Ovary (tissue), 10 donors: ENCODE measurements at places on chromosomes 1 and 21.
A peak's percentile ranks its signal among the peaks of the same experiment; 100 is the strongest.

DNA sequence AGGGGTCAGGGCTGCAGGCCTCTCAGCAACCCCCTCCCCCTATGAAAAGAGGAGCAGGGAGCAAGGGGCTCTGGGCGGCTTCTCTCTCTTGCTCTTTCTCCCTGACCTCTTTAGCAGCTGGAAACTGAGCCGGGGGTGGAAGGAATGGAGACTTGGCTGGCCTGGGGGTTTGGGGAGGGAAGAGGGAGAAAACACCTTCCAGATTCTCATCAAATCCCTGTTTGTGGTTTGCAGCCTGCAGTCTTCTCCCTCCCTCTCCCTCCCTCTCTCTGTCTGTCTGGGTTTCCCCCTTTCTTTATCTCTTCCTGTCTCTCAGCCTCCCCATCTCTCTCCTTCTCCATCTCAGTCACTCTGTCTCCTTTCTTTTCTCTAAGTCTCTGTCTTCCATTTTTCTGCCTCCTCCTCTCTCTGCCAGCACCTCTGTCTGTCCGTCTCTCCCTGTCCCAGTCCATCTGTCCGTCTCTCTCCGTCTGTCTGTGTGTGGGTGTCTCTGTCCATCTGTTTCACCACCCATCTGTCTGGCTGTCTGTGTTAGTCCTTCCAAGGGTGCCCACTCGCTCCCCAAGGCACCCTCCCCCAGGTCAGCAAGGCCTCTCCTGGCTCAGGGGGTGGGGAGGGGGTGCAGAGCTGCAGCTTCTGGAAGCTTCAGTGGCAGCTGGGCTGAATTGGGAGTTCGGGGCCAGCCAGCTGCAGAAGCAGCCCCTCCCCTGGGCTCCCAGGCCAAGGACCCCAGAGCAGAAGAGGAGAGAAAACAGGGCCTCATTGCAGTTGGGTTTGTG, 6.2 kb downstream of the AHDC1 start:
- no peak for DNase-seq

- DNase-seq: no peak
Observed at GRCh38 chr1:62826901-62827300, 43.0 kb downstream of the ATG4C start.

GRCh38 chr1:7333094-7333493, 438.0 kb upstream of the VAMP3 start:
- DNase-seq: no peak

DNA sequence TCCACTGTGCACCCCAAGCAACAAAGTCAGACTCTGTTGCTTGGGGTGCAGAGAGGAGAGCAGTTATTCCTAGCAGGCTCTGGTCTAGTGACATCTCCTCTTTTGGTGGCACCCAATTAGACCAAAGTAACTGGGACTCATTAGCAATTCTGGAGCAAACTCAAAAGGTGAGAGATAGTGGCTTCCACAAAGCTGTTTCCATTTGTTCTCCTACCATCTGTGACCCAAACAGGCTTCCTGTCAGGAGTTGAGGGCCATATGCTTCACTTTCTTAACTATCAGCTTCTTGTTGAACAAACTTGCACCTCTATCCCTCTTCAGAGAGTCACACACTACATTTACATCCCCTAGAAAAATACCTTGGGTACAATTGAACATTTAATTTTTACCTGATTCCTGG, 1.5 kb upstream of the ATXN7L2 start:
- no peak for DNase-seq

- no peak for DNase-seq
Observed at GRCh38 chr1:113027449-113027848, 45.5 kb upstream of the LRIG2 start.

DNA sequence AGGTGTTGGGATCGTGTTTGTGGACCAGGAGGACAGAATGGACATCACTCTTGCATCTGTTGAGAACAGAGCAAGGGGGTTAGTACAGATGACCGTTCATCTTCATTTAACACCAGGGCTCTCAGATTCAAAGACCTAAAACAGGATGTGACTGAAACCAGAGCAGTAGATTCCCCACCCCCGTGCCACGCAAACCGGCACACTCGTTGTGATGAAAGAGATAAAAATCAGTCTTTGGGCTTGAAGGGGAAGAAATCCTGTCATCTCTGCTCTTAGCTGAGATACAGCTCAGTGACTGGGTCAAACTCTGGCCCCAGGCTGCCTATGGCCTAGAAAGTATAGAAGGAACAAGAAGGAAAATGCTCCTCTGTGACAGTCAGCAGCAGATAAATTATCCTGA, 146.2 kb upstream of the KRTAP19-8 start:
- no peak for DNase-seq

DNA sequence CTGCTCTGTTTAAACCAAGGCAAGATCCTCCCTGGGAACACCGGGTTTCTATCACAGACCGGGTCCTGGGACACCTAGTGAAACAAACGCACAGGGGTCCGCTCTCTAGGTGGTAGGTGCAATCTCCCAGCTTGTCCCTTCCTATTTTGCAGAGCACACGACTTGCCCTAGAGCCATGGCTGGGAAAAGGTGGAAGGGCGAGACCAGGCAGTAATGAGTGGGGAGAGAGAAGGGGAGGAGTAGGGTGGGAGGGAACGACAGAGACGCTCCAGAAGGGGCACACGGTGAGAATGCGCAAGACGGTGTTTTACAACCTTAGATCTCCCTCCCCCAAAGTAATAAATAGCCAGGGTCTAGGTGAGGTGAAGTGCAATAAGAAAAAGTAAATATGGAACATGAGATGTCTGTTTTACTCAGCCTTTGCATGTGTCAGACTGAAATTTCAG, 9.3 kb upstream of the ARHGAP29 start:
- DNase-seq: no peak

- no peak for DNase-seq
Observed at GRCh38 chr1:76124196-76124595, 49.6 kb downstream of the ST6GALNAC3 start.

DNA sequence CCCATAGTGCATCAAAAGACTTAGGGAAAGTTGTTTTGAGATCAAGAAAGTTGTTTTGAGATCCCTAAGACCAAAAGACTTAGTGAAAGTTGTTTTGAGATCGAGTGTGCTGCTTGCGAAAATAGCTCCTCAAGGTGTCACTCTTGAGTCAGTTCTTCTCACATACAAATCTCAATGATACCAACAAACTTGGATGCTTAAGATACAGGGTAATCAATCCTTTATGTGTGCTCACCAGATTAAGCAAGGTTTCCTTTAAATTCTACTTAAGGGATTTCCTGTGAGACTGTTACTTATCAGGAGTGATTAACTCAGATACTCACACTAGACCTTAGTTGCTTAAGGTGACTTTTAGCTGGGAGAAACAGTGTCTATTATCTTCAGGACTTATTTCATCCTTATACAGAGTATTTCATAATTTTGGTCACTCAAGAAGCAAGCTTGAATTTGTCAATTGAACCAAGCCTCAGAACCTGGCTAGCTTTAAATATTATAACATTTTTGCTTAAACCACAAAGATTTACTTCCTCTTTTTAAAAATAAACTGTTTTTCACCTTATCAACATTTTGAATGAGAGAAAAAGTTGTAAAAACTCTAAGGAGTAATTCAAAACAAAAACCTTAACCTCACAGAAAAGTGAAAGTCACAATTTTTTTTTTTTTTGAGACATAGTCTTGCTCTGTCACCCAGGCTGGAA, 8.0 kb upstream of the RLF start:
- DNase-seq: no peak

GRCh38 chr1:121538943-121539575, 354.3 kb downstream of the SRGAP2C start:
- no peak for DNase-seq

DNA sequence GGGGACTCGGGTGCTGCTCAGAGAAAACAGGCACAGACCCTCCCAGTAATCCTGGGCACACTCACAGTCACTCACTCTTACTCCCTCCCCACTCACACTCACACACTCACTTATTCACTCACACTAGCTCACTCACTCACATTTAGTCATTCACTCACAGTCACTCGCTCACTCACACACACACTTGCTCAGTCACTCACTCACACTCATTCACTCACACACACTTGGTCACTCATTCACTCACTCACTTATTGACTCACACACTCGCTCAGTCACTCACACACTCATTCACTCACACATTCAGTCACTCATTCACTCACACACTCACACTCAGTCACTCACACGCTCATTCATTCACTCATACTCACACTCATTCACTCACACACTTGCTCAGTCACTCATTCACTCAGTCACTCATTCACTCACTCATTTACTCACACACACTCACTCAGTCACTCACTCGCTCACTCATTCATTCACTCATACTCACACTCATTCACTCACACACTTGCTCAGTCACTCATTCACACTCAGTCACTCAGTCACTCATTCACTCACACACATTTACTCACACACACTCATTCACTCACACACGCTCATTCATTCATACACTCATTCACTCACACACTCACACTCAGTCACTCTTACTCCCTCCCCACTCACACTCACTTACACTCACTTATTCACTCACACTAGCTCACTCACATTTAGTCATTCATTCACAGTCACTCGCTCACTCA, 164.2 kb upstream of the C1orf174 start:
- no peak for DNase-seq

GRCh38 chr21:15063814-15064575, 805 bp downstream of the NRIP1 start:
- peak; percentile 73 for DNase-seq

DNA sequence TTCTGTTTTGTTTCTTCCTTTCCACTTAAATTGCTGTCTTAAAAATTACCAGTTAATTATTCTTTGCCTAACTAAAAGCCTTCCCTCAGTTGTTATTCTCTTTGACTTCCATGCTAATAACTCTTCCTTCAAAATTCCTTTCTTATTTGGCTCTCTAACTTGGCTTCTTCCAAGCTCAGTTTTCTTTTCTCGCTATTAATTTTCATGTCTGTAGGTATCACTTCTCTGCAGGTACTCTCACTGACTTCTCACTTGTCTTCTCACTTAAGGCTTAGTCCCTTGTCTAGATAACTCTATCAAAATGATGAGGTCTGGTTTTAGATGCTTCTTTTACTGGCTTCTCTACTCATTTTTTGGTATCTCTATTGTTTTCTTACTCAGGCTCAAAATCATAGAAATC, 10.1 kb downstream of the CDC7 start:
- no peak for DNase-seq

DNA sequence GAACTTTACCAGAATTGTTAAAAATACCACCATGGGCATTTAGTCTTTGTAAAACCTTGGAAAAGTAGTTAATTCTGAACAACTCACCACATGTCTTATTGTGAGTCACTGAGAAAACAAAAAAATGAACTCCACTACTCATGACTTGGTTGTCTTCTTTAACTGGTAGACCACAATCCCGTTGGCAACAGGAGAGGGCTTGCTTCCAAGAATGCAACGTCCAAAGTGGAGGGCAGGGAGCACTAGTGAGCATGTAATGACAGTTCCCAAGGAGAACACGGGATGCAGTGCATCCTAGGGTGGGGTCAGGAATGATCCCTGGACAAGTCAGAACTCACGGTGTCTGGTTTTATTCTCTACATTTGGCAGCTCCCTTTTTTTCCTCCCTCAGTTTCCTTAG, 15.2 kb upstream of the HMCN1 start:
- no peak for DNase-seq

GRCh38 chr1:50275566-50275965, 147.7 kb downstream of the DMRTA2 start:
- DNase-seq: no peak

GRCh38 chr1:165696625-165697100, 1.7 kb downstream of the ALDH9A1 start:
- peak; percentile 34 for DNase-seq

DNA sequence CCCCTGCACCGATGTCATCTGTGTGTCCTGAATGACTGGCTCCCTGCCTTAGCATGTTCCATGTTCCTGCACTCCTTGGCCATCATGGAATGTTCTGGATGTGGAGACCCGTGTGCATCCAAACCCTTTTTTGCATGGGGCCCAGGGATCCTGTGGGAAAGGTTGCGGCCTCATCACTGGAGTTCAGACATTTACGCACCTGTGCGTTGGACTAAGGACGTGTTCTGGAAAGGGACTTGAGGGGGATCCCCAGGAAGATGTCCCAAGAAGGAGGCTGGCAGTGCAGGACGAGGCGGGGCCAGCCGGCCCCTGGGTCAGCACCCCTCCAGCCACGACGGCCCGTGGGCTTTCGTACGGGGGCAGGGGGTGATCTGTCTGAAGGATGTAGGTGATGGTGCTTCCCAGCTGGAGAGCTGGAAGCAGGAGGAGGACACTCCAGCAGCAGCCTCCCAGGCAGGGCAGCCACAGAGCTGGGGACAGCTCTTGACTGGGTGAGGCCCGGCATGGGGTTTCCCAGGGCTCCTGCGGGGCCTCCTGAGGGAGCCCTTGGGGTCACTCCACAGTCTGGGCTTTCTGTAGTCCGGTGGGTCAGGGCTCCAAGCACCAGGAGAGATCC, 67.2 kb downstream of the SCCPDH start:
- no peak for DNase-seq

DNA sequence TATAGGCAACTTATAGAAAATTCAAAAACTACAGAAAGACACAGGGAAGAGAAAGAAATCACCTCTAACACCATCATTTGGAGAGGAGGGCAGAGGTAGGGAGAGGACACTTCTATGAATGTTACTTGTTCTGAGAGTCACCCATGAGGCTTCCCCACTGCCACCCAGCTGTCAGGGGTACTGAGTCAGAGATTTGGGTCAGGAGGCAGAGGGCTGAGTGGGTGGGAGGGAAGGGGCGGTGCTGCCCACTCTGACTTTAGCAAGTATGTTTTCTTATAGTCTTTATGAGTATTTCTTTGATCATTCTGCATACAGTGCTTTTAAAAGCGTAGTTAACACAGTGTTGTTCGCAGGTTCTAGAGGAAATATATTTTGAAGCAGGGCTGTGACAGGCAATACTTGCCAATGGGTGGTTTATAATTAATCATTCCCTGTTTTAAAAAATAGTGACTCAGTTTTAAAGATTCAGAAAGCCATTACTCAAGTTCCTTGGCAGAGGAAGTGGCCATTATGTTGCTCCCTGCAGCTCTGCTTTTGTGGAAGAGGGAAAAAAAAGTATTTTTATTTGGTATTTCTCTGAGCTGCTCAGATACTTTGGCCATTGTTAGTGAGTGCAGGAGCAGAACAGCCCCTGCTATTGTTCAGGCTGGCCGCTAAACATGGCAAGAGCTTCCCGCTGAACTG, 18.3 kb downstream of the IL6R start:
- no peak for DNase-seq

- no peak for DNase-seq
Observed at GRCh38 chr1:55826381-55827080, 611.4 kb upstream of the USP24 start.

DNA sequence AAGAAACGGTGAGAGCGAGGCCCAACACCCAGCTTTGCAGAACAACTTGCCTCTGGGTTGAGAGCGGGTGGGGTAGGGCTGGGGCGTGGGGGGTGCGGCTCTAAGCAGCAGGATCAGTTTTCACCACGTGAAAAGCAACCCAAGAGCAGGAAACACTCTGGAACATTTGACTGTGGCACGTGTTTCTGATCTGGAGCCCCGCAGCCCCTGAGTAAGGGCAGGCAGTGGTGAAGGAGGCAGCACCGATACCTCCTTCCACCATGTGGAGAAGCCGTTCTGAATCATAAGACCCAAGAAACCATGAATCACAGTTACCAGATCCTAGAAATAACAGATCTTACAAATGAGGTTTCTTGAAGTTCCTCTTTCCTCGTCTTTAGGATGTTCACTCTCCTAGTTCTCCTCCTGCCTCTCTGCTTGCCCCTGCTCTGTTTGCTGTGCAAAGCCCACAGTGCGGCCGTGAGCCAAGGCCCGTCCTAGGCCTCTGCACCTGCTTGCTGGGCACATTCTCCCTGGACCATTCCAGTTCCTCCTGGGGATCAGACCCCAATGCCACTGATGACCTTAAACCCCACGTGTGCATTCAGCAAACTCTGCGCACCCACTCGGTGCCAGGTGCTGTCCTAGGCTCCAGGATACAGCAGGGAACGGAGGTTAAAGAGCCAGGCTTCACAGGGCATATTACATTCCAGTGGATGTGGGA, 31.9 kb downstream of the SLC1A7 start:
- no peak for DNase-seq
